ENCODE measurements at places on chromosomes 7 and 10.

- DNase-seq = no peak
These were observed 71.8 kb downstream of the MTPN start for GRCh38 chr7:135905355-135905754.

GRCh38 chr10:91032611-91033206, 111.8 kb upstream of the ANKRD1 start:
- no peak for DNase-seq

DNA sequence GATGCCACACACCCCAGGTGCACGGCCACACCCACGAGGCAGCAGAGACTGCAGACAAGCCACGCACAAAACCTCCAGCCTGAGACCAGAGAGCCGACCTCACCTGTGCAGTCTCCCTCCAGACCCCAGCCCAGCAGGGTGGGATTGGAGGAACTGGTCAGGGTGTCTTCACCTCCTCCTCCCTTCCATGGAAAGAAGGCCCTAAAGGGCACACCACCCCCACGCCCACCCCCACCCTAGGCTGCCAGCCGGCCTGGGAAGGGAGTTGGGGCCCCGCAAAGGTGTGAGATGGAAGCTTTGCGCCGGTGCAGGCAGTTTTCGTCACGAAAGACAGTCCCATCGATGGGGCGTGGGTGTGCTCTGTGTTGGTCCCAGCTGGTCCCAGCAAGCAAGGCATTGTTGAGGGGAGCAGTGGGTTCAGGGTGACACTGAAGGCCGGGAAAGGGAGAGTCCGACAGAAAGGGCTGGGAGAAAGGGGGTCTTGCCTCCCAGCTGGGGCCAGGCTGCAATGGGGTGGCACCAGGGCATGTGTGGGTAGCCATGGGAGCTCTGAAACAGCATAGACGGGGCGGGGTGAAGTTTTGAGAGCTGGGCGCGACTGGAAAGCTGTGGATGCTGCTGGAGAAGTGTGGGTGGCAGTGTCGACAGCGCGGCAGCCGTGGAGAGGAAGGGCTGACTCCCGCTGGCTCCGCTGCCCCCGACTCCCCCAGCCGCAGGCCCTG, 349.2 kb downstream of the GLRX3 start:
- no peak for DNase-seq

- DNase-seq = peak; percentile 72
These were observed 51.1 kb downstream of the CPEB3 start for GRCh38 chr10:92239600-92240288.

- no peak for DNase-seq
These were observed 87.1 kb upstream of the HDAC9 start for GRCh38 chr7:18408461-18408860.

- peak; percentile 34 for DNase-seq
These were observed 49.3 kb downstream of the PPP1R17 start for GRCh38 chr7:31735991-31736982.

DNA sequence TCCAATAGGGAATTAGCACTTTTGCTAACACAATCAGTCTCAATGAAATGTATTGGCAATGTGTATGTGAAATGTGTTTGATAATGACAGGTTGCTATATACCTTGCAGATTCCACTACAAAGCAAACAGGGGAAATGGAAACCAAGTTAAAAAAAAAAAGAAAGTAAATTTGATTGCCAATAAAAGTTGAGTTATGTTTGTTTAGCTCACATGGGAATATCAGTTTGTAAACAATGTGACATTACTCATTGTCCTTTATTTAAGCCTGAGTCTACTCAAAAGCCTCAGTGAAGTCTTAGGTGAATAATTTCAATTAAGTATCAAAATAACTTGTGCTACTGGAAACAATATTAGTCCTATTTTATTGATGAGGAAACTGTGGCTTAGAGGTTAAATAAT, 285.2 kb downstream of the CACNA2D1 start:
- DNase-seq = no peak

- no peak for DNase-seq
These were observed 108.4 kb downstream of the KLF6 start for GRCh38 chr10:3676564-3676963.

DNA sequence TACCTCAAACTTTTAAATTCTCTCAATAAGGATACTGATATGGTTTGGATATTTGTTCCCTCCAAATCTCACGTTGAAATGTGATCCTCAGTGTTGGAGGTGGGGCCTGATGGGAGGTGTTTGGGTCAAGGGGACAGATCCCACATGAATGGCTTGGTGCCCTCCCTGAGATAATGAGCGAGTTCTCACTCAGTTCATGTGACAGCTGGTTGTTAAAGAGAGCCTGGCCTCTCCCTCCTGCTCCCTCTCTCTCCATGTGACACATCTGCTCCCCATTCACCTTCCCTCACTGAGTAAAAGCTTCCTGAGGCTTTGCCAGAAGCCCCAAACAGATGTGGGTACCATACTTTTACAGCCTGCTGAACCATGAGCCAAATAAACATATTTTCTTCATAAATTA, 19.2 kb downstream of the ABCB4 start:
- no peak for DNase-seq

DNA sequence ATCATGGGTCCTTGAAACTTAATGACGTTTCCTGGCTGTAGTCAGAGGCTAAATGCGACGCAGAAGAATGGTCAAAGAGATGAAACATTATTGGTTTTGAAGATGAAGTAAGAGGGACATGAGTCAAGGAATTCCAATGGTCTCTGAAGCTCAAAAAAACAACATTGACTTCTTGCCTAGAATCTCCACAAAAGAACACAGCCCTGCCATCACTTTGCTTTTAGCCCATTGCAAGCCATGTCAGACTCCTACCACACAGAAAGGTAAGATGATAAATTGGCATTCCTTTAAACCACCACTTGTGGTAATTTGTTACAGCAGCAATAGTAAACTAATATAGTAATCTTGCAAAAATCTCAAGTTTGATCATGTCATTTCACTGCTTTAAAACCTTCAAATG, 109.4 kb downstream of the TMEM26 start:
- DNase-seq = no peak

DNA sequence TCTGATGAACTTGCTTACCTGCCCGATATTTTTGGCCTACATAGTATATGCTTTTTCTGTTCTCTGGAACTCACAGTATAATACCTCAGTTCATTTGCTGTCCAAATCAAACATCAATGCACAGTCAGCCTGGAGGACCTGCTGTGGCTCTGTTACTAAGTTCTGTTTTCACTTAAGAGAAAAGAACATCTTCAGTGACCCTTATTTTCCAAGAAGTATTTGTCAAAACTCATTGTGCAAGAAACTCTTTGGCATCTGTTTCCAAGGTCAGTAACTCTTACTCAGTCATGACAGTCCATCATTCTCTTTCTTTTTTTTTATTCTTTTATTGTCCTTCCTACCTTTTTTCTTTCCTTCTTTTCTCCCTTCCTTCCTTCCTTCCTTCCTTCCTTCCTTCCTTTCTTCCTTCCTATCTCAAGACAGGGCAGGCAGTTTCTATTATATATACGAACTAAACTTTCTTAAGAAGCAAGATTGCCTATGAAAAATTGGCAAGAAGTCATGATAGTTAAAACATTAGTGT, 37.8 kb upstream of the SEM1 start:
- no peak for DNase-seq

GRCh38 chr7:142566271-142566670, 183.0 kb upstream of the PRSS1 start:
- DNase-seq = no peak

GRCh38 chr10:90418869-90419652, 438.8 kb downstream of the HTR7 start:
- DNase-seq = no peak

DNA sequence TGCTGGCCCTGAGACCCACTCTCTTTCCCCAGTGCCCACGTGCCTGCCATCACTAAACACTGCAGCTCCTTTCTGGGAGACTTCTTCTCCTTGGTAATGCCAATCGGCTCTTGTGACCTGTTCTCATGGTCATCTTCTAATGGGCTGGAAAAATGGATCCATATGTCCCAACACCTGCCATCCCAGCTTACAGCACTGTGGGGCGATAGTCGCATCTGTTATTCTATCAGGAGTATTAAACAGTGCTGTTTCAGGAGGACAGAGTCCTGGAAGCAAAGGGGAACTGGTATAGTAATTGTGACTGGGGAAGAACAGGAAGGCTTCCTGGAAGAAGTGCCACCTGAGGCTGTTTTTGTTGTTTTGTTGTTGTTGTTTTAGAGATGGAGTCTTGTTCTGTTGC, 411.2 kb downstream of the GLRX3 start:
- no peak for DNase-seq

- DNase-seq = no peak
These were observed 569.1 kb downstream of the INHBA start for GRCh38 chr7:41133690-41134299.

DNA sequence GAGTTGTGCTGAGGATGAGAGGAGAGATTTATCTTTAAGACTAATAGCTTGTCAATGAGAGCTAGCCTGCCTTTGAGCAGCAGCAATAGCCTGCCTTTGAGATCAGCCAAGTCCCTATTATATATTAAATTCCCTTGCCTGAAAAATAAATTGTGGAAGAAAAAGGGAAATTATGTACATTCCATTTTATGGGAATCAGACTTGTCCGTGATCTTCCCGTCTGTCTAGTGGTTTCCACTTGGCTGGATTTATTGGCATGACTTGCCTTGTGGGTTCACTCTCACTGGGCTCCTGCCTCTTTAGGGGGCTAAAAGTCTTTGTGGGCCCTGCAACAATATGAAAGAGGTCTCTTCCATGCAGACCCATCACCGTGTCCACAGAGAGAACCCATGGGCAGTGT, 171.7 kb upstream of the FRMD4A start:
- no peak for DNase-seq

GRCh38 chr10:6843894-6844650, 264.0 kb upstream of the PRKCQ start:
- DNase-seq = no peak

- DNase-seq = no peak
These were observed 69.5 kb upstream of the C1GALT1 start for GRCh38 chr7:7112868-7113267.

GRCh38 chr7:5514440-5515035, 90.9 kb upstream of the TNRC18 start:
- DNase-seq = no peak

- DNase-seq = no peak
These were observed 3.4 kb upstream of the TCF7L2 start for GRCh38 chr10:112946649-112947048.

DNA sequence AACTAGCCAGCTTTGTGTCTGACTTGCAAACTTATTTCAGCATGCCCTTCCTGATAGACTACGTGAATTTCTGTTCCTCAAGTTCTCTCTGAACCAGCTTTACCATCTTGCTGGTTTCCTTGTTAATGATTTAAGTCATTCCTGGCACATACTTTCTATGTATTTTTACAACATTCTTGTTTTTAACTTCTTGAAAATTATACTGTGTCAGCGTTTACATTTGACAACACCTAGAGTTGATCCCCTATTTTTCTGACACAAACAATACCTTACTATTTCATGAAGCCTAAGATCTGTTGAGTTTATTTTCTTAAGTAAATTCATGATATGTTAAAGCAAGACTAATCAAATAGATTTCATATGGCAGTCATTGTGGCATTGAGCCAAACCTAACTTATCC, 686.3 kb downstream of the XPNPEP1 start:
- DNase-seq = no peak

GRCh38 chr7:157932498-157933218, 595.9 kb downstream of the DNAJB6 start:
- no peak for DNase-seq

- DNase-seq = no peak
These were observed 63.7 kb downstream of the GRM8 start for GRCh38 chr7:127189074-127189473.

DNA sequence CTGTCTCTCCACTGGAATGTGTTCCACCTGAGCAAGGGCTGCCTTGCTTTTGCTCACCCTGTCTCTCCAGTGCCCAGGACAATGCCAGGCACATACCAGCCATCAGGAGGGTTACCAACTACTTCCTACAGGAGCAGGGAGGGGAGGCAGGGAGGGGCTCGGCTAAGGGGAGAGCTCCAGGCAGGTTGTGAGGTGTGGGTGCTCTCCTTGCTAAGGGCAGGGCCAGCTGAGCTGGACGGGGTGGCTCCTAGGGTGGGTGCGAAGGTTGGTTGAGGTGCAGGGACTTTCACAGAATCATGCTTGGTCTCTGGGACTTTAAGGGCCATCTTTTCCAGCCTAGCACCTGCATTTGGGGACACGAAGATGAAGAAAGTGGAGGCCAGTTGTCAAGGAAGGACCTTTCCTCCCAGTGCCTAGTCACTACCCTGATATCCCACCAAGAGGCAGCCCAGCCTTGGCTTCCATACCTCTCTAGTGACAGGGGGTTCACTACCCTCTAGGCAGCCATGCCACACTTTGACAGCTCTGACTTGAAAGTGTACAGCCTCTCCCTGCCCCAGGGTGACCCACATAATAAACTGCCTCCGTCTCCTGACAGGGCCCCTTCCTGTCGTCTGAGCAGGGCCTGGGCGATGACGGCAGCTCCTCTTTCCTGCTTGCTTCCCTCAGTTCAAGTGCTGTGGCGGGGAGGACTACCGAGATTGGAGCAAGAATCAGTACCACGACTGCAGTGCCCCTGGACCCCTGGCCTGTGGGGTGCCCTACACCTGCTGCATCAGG, 46.5 kb downstream of the TSPAN15 start:
- DNase-seq = no peak

DNA sequence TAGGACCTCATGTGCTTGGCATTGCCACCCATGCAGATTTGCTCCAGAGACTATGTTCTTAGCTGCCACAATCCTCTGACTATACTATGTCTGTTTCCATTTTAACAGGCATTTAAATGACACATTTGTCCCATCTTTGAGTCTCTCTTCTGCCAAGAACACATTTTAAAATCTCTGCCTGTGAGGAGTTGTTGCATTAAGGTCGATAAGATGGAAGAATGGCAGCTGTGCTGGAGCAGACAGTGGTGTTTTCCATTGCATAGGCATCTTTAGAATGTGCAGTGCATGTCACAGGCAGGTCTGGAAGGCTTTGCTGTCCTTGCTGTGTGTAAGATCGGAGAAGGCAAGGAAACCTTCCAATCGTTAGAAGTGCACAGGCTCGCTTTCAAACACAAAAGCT, 70.9 kb upstream of the CELF2 start:
- DNase-seq = no peak

GRCh38 chr10:103605359-103606096, 112.0 kb downstream of the NEURL1 start:
- peak; percentile 86 for DNase-seq

GRCh38 chr7:1290026-1290678, 57.5 kb downstream of the UNCX start:
- DNase-seq = no peak

DNA sequence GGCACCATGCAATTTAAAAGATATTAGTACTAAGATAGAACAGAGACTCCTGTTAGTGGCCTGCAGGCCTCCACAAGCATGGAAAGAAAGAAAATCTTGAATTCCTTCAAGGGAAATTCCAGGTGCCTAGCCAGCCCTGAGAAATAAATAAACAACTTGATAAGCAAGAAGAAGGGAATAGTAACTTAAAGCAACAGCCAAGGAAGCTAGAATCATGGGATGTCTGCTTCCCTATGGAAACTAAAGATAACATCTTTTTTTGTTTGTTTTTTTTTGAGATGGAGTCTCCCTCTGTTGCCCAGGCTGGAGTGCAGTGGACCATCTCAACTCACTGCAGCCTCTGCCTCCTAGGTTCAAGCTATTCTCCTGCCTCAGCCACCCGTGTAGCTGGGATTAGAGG, 128.6 kb downstream of the SKIDA1 start:
- no peak for DNase-seq

Measured in H1 (cell line).